ENCODE measurements at places on chromosomes 7 and 10.
A peak's percentile ranks its signal among the peaks of the same experiment; 100 is the strongest.

- peak; percentile 47 for DNase-seq
These were observed 12.0 kb downstream of the SGCE start for GRCh38 chr7:94643771-94644545.

DNA sequence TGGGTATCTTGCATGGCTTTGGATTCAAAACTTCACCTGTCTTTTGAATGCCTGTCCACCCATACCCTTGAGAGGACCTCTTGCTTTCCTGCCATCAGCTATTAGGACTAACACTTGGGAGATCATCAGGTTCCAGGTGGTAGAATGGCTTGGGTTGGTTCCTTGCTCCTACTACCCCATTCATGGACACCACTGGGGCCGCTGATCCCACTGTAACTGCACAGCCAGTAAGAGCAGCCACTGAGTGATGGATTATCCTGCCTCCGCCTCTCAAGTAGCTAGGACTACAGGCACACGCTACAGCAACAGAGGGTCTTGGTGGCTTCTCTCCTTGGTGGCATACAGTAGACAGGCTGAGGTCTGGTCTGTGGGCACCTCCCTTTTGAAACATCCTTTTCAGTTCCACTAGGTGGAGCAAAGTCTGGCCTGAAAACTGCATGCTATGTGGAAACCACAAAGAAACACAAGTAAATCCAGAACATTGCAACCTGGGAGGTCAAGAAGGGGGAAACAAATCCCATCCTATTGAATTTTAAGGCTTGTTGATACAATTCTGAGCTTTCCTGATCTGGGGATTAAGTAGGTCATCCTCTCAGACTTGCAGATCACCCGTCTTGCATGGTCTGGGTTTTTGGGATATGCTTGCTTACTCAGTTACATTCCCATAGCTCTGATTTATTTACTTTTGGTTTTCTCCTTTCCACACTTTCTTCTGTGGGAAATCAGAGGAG, 9.4 kb downstream of the WBP1L start:
- peak; percentile 87 for DNase-seq

DNA sequence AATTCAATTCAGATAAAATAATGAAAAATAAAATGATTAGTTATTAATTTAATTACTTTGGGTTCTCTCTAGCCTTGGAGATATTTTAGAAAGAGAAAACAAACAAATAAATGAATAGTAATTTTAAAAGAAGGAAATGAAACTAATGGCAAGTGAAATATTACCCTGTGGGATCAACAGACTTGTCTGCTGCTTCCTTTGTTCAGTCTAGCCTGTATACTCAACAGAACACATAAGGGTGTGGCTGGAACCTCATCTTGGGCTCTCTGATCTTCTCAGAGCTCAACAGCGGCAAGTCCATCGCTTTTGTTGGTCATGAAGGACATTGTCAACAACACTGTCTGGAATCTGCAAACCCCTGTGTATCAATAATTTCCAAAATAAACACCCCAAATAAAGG, 904.9 kb downstream of the IPMK start:
- DNase-seq, result no peak

GRCh38 chr10:47020471-47020870, 109.2 kb downstream of the PTPN20 start:
- peak; percentile 22 for DNase-seq

DNA sequence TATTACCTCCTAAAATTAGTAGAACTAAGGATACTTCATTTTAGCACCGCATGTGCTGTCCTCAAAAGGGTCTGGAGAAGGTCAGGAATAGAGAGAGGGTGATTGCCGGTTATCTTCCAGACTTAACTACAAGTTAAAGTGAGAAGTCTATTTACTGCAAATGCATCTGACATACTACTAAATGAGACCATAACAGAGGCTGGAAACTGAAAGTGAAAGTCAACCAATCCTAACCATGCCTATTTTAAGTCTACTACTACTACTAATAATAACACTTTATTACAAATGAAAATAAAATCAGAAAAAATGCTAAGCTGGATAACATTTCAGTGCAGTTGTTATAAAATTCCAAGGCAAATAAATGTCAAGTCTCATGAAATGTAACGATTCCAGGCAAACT, 244.7 kb downstream of the KIF20B start:
- DNase-seq, result peak; percentile 21

- DNase-seq, result no peak
These were observed 536.5 kb upstream of the TEX47 start for GRCh38 chr7:89332026-89332425.

DNA sequence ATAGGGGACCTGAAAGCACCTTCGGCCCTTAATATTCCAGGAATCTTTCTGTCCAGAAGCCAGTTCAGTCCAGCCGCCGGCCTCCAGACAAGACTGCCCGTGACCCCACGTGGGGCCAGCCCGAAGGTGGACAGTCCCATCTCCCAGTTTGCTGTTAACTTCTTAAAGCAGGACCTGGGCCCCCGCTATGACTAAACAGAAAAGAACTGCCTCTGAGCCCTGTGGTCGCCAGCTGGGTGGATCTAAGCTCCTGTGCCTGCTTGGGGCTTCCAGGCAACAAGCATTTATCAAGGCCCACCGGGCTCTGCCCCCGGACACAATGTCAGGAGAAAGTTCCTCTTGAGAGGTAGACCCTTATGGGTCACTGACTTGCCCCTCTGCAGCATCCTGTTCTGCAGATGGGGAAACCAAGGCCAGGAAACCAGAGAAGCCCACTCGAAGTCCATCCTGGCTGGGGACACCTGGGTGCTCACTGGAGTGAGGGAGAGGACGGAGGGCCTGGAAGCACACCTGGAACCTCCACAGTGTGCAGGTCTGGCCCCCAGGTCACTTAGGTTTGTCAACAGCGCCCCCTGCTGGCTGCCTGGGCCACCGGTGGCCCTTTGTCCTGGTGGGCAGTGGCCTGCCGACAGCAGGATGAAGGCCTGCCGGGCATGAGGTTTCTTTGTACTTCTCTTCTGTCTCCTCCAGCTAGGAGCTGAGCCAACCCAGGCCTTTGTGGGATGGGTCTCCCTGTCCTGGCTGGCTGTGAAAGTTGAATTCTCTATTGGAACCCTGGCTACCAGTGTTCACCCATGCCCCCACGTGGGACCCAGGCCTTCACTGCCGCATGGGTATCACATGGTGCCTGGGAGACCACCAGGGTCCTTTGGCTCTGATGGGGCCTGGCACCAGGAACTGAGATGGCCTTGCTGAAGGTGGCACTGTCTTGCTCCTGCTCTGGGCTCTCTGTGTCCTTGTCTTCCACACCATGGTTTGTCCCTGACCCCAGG, 128.0 kb downstream of the ZMIZ1 start:
- DNase-seq, result peak; percentile 68

GRCh38 chr7:24873944-24874343, 106.0 kb downstream of the OSBPL3 start:
- no peak for DNase-seq

GRCh38 chr7:117362294-117362888, 39.5 kb upstream of the WNT2 start:
- no peak for DNase-seq

GRCh38 chr10:61933859-61934555, 32.5 kb downstream of the ARID5B start:
- no peak for DNase-seq

- no peak for DNase-seq
These were observed 1416.1 kb downstream of the GATA3 start for GRCh38 chr10:9470581-9470980.

DNA sequence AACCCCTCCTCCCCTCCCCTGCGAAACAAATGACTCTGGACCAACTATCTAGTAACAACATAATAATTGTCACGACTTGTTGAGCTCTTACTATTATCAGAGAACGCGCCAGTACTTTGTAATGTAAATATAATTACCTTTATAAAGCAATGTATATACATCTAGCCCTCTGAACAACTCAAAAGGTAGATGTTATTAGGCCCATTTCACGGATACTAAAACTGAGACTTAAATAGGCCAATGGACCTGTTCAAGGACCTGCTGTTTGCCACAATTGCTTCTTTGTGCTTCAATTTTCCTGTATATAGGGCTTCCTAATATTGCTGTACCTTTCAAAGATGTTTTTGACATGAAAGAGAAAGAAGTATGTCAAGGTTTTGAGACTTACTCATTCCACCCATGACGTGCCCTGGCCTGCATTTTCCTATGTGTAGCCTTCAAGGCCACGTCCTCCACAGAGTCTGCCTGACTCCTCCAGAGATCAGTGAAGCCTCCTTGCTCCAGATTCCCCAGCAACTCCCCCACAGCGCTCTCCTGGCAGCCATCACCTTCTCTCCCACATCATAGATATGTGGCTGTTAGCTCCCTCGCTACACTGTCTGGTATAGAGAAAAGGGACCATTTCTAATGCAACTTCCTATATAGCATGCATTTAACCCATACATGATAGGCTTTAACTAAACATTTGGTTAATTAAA, 156.6 kb downstream of the SKIDA1 start:
- peak; percentile 81 for DNase-seq

DNA sequence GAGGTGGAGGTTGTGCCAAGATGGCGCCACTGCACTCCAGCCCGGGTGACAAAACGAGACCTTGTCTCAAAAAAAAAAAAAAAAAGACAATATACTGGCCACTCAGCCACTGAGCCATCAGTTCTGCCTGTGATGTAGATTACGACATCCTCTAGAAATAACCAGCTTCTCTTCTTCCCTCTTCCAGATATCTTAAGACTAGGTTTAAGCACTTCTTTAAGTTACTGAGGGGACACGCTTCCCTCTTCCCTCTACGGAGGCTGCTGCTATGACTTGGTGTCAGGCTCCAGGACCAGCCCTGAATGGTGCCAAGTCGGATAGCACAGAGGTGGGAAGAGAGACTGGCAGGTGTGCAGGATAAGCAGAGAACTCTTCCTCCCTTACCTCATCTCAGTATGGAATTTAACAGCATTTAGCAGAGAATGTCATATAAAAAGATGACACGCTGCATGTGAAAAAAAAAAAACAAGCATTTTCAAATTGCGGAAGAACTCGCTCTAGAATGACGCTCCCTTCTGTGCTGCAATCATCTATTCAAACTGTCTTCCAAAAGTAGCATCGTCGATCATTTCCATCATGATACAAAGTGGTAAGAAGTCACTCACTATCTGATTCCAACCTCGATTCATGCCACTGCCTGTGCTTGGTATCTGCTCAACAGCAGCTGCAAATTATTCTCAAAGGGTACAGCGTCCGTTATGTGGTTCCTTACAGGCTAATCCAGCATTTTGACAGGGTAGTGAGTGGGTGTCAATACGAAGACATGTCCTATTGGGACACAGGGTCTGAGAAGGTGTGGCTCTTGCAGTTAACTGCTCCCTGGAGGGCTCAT, 13.8 kb downstream of the DAGLB start:
- DNase-seq, result no peak

- no peak for DNase-seq
These were observed 54.4 kb downstream of the EBF3 start for GRCh38 chr10:129909531-129910256.

DNA sequence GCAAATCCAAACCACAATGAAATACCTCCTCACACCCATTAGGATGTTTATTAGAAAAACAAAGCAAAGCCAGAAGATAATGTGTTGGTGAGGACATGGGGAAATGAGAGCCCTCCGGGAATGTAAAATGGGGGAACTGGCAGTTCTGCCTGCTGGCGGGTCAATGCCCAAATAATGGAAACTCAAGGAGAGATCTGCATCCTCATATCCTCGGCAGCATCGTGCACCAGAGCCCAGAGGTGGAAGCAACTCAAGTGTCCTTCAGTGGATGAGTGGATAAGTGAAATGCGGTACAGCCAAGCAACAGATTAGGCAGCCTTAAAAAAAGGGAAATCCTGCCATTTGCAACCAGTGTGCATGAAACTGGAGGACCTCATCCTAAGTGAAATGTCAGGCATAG, 325.2 kb downstream of the WDR37 start:
- DNase-seq, result no peak

DNA sequence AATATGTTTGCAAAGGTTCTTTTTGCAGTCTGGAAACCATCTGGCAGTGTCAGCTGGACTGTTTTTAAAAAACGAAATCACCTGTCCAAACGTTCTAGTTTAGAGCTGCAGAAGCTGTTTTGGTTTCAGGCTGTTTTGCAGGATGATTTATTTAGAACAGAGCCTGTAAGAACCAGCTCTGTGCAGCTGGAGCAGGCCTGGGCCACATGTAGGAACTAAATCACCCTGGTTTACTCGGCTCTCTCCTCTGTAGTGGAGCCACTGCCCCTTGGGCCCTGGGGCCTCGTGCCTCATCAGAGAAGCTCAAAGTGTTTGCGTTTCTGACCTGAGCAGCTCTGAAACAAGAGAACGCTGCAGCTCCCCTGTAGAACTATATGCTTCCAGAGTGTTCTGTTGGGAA, 142.5 kb downstream of the ACTR3B start:
- no peak for DNase-seq

DNA sequence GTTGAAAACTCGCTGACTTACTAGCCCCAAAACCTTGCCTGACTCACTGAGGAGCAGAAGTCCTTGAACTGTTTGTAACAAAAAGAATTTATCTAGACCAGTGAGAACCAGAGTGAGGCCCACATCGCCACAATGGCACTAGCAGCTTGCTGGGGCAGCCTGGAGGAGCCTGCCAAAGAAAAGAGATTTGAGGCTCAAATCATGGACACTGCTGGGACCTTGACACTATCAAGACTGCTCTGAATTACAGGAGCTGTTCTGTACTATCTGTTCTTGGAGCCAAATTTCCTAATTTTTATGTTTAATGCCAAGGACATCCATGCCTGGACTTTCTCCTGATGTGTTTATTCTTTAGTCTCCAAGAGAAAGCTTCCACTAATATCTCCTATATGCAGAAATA, 82.0 kb upstream of the JCAD start:
- no peak for DNase-seq

DNA sequence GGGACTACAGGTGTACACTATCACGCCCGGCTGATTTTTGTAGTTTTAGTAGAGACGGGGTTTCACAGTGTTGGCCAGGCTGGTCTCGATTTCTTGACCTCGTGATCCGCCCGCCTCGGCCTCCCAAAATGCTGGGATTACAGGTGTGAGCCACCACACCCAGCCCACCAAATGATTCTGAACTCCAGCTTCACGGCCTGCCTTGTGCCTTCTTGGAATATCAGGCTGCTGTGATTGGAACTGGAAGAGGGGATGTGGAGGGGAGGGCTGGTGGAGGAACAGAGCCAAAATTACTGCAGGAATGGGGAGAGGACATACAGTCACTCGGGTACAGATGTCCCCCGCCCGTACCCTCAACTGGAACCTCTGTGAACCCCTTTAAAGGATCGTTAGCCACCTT, 268.4 kb downstream of the ACTR3B start:
- no peak for DNase-seq

DNA sequence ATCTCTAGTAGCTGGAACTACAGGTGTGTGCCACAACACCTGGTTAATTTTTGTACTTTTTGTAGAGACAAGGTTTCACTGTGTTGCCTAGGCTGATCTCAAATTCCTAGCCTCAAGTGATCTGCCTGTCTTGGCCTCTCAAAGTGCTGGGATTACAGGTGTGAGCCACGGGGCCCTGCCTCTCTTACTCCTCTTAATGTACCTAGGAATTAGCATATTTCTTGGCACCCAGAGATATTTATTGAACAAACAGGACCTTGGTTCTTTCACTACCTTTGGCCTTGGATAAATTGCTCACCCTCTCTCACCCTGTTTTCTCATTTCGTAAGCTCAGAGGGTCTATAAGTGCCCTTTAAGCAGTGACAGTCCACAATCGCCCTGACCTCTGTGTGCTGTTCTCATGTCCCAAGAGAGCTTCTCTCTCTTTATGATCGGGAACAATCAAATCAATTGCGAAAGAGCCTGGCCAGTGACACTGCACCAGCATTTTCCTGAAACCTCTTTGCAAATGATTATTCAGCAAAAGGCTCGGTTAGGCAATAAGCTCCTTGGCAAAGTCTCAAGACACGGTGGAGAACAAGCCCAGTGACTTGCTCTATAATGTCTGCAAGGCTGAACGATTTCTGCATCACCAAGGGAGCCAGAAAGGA, 117.7 kb downstream of the APBB1IP start:
- peak; percentile 87 for DNase-seq

- no peak for DNase-seq
These were observed 13.0 kb upstream of the KCTD7 start for GRCh38 chr7:66615699-66616098.

Data from cardiac fibroblast (primary cell).